NCI-H82 (cell line): ENCODE measurements at places on chromosomes 5 and 9.

DNA sequence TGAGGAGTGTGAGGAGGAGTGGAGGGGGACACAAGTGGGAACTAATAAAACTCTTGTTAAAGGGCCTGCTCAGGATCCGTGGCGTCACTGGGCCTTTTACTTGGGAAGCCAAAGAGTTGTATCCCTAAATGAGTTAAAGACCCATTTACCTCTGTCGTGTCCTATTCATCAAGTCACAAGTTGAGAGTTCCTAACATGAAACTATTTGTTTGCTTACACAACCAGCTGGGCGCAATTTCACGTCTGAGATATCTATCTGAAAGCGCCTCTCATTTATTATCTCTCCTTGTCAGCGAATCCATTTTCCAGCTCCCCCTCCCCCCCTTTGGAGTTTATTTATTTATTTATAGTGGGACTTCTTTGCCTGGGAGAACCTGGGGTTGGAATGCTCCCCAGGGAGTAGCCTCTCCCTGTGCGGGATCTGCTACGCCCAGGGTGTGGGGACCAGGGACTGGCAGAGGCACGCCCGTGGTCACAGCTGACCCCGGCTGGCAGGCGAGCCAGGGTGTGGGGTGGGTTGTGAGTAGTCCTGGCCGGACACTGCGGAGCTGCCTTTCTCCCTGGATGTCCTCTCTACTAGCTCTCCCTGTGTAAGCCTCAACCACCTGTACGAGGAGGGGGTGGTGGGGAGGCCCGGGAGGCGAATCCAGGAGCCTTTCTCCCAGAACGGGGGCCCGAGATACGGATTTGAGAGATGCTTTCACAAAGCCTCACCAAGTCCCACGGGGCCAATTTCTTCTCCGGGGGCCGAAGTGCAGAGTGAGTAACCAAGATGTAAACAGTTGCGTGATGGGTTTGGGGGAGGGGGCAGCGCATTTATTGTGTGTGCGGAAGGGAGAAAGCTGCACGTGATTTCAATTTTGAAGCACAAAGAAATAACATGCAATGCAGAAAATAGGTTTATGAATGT, 15.3 kb downstream of the NR2F1 start:
- DNase-seq, result no peak

GRCh38 chr9:74007833-74008232, 489.3 kb upstream of the RORB start:
- no peak for DNase-seq

- no peak for DNase-seq
Observed at GRCh38 chr9:26637101-26637500, 255.5 kb downstream of the CAAP1 start.

DNA sequence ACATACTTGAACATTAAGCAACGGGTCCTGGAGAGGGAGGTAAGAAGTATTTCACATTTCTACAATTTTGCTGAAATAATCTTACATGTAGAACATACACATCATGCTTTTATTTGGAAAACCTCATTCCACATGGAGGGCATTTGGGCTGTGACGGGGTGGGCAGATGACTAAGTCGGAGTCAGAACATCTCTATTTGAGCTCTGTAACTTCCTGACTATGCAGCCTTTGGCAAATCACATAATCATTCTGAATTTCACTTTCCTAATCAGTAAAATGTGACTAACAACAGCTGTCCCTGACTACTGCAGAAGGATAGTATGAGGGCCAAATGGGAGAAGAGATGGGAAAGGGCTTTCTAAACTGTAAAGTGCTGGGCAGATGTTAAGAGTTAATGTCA, 17.1 kb upstream of the IL6ST start:
- DNase-seq, result no peak

DNA sequence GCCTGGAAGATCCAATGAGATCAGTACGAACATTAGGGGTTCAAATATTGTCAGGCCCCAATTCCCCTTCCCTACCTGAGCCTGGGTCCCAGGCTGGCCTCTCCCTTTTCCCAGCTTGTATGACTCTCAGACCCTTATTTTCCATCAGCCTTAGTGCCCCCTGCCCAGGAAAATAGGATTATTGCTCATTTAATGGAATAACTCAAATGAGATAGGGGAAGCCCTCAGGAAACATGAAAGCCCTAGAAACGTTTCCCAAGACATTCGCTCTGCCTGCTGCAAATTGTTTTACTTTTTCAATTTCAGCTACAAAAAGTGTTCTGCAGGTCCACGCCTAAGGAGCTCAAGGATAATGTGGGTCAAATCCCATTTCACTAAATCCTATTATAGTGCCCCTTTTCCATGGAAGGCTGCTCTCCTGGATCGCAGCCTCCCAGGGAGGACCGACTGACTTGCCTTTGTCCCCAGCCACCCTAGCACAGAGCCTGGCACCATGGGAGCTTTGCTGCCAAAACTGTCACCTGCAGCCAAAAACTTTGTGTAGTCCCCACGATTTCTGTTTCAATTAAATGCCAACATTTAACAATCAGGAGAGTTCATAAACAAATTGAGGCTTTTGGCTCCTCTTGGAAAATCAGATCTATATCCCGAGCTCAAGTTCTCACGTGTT, 46.9 kb downstream of the THOC3 start:
- DNase-seq, result no peak

DNA sequence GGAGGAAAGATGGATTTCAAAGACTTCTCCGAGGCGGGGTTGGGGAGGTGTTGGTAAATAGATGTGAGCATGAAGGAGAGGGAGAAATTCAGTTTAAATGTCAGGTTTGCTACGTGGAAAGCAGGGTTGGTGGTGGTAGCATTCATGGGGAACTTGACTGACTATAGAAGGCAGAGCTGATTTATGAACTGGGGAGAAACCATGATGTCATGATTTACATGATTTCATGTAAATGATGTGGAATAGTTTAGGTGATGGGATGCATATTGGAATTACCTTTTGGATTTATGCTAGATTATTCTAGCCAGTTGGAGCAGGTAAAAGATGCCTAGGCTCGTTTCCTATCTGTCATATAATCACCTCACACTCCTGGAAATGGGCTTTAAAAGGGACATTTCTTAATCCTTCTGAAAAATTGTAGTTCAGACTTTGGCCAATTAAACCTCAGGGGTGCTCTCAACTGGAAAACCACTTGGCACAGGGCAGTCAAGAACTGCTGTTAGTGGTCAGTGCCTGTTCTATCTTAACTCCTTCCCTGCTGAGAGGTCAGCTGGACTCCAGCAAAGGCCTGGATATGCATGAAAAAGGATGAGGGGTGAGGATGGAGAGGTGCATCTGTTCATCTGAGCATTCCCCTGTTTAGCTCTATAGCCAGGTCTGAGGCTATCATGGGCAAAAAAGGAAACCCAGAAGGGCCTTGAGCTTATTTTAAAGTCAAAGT, 50.1 kb upstream of the BASP1 start:
- DNase-seq, result no peak

GRCh38 chr5:154794525-154795234, 39.5 kb downstream of the LARP1 start:
- no peak for DNase-seq

DNA sequence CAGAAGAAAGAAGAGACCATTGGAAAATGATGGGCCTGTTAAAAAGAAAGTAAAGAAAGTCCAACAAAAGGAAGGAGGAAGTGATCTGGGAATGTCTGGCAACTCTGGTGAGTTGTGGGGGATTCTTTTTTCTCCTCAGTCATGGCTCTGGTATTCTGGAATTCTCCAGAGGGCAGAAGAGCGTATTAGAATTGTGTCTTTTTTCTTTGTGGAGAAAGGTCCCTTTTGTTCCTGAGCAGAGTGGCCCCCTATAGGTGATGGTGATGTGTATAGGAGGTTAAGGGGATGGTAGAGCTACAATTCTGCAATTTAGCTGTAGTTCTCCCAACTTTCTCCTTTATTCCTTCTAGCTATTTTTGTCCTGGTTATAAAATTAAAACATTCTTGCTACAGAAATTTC, 1.6 kb upstream of the DHFR start:
- DNase-seq, result no peak

DNA sequence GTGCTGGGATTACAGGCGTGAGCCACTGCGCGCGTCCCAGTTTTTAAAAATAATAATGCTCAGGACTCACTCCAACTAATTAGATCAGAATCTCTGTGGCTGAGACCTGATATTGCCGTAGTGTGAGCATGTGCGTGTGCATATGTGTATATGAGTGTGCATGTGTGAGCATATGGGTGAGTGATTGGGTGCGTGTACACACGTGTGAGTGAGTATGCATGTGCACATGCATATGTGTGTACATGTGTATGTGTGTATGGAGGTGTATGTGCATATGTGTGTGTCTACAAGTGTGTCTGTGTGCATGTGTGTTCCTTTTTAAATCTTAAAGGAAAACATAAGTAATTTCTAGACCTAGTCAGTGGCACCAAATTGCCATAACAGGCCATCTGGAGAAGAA, 54.8 kb upstream of the CKS2 start:
- no peak for DNase-seq

- peak; percentile 88 for DNase-seq
Observed at GRCh38 chr5:122515709-122516431, 203.8 kb downstream of the SNCAIP start.

DNA sequence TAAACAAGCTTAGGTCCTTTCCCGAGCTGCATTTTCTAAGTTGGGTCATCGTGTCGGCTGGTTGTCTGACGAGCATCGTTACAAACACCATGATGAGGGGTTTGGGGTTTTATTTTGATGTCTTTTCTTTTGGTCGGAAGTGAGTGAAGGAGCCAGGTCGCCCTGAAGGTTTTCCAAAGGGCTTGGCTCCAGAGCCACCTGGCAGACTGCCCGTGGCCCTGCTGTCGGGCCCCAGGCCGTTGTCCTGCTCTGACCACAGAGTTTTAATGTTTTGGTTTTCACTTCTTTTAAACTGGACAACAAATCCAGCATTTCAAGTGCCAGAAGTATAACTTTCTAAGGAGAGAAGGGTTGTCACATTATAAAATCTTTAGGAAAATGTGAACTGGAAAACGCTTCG, 42.3 kb downstream of the TENT4A start:
- DNase-seq, result no peak

GRCh38 chr5:178420354-178420781, 169.8 kb downstream of the COL23A1 start:
- DNase-seq, result peak; percentile 33

DNA sequence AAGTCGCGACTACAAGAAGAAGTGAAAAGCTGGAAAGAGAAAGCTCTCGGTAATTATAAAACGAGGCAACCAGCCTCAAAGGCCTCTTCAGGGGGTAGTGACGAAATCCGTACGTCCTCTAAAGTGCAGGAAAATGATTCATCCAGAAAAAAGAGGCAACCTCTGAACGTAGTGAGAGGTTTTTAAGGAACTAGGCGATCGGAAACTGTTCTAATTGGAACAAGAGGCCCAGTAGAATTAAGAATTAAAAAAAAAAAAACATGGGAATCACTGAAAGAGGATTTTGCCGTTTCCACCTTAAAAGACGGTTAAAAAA, 1.0 kb downstream of the CSNK1A1 start:
- no peak for DNase-seq

- peak; percentile 4 for DNase-seq
Observed at GRCh38 chr5:16437977-16438376, 27.6 kb downstream of the ZNF622 start.

DNA sequence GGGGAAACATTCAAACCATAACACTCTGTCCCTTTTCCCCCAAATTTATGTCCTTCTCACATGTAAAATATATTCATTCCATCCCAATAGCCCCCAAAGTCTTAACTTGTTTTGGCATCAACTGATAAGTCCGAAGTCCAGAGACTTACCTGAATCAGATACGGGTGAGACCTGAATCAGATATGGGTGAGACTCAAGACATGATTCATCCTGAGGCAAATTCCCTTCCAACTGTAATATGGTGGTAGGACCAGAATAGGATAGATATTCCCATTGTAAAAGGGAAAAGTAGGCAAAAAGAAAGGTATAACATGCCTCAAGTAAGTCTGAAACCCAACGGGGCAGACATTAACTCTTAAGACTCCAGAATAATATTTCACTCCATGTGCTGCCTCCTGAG, 115.6 kb upstream of the CKMT2 start:
- no peak for DNase-seq

GRCh38 chr5:35162848-35163709, 67.2 kb downstream of the PRLR start:
- DNase-seq, result no peak

GRCh38 chr5:3954199-3954598, 358.6 kb downstream of the IRX1 start:
- no peak for DNase-seq

DNA sequence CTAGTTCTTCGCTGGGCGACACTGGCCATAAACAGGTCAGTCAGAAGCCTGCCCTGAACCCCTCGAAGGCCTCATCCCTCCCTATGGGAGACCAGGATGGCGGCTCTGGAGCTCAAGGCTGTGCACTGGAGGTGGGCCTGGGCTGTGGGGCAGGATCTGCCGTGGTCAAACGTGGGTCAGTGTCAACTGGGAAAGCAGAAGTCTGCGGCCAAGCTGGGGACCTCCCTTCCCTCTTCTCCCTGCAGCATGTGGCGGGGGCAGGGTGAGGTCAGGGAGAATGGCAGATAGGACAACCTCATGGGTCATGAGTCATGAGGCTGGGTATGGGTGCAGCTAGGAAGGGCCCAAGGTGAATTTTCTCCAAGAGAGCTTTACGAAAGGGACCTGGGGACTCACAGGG, 132.9 kb downstream of the RXRA start:
- DNase-seq, result no peak

DNA sequence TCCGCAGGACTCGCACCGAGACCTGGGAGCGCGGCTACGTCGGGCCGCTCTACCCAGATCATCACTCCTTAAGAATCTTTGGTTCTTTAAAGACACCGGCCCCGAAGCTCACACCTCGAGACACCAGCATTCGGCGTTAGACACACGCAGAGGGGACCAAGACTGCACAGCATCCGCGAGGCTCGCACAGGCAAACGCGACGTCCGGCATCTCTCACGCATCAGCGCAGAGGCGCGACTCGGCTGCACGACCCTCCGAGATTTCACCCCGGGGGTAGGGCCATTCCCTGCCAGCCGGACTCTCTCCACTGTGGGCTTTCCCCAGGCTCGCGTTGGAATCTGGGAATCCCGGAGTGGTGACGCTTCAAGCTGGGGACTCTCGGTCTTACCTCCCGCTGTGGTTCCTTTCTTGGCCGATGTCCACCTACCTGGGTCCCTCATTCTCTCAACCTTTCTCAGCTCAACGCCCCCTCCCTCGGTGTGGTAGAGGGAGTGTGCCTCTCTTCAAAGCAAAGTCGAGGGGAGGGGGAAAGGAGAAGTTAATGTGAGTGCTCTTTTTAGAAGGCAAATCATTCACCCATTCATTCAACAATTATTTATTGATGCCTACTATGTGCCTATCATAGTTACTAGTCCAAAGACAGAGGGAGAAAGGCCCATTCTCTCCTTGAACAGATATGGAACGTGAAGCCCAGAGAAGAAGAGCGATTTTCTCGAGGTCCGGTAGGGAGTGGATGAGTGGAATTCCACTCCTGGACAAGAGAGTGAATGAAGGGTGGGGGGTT, 1.3 kb upstream of the HAND1 start:
- DNase-seq, result peak; percentile 15

DNA sequence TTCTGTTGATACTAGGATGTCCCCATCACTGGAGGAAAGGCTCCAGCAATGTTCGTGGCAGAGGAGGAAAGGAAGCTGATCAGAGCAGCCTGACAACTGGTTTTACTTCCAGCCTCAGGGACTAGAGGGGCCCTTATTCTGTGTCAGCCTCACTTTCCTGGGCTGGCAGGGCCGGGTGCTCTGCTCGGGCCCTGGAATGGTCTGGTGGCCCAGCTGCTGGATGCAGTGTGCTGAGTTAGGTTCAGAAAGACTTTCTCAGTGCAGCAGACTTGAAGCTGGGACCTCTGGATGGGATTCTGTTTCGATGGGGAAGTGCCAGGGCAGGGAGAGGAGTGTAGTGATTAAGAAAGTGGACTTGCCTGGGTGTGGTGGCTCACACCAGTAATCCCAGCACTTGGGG, 81.0 kb downstream of the MACROH2A1 start:
- no peak for DNase-seq

- DNase-seq, result peak; percentile 89
Observed at GRCh38 chr5:72767289-72768010, 49.0 kb upstream of the TNPO1 start.

GRCh38 chr5:122773619-122774018, 1.3 kb upstream of the SNX2 start:
- DNase-seq, result no peak
